ENCODE measurements at places on chromosomes 16 and 17.

DNA sequence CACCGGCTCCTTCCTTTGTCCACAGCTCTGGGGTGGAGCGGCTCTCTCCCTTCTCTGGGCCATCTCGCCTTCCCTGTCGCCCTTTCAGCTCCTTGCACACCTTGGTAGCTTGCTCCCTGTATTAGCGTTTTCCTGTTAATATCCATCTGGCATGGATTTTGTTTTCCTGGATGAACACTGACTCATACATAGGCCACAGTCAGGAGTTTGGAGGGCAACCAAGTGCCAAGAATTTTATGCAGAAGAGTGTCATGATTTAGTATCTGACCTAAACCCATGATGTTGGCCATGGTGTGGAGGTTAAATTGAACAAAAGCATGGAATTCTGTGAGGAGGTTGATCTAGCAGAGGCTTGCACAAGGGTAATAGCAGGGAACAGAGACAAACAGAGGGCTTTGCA is 180.9 kb downstream of the AIPL1 start:
- DNase-seq, result no peak

- DNase-seq, result no peak
Observed at GRCh38 chr17:26731005-26731921, 562.7 kb upstream of the WSB1 start.

DNA sequence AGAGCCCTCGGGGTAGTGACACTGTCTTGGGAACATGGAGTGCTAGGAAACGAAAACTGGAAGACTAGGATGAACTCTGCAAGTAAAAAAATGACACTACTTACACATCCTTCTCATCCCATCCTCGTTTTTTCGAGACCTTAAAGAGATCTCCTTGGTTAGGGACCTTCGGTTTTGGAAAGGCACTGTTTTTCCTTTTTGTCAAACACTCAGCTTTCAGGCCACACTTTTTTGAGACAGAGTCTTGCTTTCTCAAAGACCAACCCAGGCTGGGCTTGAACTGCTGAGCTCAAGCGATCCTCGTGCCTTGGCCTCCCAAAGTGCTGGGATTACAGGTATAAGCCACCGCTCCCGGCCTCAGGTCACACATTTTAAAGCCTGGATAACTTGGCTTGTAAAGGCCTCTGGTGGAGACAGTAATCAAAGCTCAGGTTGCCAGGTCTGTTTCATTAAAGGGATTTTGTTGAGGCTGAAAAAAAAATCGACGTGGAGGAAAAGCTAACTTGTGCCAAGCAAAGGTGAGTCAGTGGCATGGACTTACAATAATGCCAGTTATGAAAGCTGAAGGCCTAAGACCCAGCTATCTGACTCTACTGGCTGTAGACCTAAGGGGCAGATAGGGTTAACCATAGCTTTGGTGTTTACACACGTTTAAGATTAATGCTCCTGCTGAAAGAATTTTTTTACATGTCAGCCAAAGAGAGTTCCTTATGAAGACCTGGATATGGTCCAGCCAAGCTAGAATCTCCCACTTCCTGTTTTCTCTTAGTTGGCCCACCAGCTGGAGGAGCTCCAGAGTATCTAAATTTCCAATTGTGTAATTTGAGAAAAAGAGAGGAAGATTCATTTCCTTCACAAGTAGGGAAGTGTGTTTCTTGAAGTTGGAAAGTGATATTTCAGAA is 823 bp downstream of the NBR1 start:
- peak; percentile 5 for DNase-seq

DNA sequence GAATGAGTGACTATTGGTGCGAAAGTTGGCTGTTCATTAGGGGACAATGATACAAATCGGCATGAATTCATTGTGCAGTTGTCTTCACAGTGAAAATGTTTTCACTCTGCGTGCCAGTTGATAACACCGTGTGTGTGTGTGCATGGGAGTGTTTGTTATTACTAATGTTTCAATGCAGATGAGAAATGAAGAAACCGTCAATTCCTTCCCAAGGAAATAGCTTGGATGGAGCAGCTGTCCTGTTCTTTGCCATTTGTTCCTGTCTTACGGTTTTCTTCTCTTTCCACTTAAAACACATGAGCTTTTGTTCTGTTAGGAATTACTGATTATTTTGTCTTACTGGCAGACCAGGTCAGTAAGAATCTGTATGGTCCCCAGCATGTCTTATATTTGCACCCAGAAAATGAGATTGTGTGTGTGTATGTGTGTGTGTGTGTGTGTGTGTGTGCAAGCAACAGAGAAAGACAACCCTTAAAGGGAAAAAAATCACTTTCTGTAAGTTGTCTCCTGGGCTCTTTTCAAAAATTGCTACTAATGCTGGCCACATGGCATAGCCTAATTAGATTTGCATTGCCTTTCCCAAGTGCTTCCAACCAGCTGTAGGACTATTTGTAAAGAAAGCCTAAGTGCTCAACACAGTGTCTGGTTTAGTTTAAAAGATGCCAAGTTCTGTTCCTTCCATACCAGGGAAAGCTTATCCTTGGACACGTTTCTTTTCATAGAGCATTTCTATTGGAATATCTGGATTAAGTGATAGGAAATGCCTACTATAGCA is 23.8 kb downstream of the SHISA9 start:
- no peak for DNase-seq

DNA sequence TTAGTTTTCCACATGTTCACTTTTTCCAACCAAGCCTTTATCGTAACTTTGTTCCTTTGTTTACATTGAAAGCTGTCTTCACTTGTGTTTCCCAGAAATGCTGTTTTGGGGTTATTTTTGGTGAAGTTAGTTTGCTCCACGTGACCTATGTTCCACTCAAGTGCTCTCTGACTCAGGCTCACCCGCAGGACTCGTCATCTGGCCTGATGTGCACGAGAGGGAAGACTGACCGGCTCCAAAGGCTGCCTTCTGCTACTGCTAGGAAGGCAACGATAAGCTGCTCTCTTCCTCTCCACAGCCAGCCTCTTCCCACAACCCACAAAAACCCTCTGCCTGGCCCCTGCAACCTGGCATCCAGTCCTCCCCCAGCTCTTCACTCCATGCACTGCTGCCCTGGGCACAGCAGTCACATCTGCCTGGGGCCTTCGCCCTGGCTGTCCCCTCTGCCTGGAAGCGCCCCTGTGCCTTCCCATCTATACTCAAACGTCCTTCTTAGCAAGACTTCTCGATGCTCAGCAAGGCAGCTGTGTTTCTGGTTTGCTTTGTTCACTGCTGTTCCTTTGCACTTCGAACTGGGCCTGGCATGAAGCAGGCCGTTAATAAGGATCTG is 28.0 kb downstream of the ZCCHC14 start:
- no peak for DNase-seq

GRCh38 chr16:86205521-86206245 is 304.6 kb upstream of the FOXF1 start:
- no peak for DNase-seq

DNA sequence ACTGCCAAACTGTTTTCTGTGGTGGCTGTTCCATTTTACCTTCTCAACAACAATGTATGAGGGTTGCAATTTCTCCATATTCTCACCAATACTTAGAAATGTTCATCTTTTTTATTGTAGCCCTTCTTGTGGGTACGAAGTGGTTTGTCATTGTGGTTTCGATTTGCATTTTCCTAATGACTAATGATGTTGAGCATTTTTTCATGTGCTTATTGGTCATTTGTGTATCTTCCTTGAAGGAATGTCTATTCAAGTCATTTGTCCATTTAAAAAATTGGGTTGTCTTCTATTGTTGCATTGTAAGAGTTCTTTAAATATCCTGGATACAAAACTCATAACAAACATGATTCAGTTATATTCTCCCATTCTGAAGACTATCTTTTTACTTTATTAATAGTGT is 47.5 kb upstream of the CCL2 start:
- DNase-seq, result no peak

DNA sequence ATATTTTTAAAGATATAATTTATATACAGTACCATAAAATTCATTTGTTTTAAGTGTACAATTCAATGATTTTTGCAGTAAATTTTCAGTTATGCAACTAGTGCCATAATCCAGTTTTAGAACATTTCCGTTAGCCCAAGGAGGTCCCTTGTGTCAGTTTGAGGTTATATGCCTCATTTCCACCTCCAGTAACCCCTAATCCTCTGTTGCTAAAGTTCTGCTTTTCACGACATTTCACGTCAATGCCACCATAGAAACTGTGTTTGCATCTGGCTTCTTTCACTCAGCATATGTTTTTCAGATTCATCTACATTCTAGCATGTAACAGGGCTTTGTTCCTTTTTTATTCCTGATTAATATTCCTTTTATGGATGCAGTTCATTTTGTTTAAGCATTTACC is 42.4 kb upstream of the NUDT7 start:
- no peak for DNase-seq

- DNase-seq, result no peak
Observed at GRCh38 chr17:37359682-37360188, 16.1 kb upstream of the C17orf78 start.

- no peak for DNase-seq
Observed at GRCh38 chr16:84526794-84527531, 22.5 kb upstream of the MEAK7 start.

DNA sequence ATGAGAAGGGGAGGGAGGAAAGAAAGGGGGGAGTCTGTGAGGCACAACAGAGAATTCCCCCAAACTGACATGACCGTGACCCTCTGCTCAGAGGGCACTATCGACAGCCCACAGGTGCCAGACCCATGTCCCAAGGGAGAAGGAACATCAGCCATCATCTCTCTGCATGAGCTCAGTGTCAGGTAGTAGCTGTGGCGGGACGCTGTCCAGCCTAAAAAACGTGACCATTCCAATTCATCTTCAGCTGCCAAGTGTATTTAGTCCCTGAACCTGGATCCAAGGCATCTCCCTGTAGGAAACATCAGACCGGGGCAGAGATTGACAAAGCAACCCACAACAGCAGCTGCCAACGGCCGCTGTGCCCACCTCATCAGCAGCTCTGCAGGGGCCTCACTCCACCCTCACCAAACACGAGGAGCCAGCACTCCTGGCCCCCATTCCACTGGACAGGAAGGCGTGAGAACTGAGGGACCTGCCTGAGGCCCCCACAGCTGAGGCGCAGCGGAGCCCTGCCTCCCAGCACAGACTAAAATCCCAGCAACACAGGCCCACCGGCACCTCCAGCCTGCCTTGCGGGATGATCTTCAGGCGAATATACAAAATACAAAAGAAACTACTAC is 8.6 kb downstream of the TAF1C start:
- no peak for DNase-seq

DNA sequence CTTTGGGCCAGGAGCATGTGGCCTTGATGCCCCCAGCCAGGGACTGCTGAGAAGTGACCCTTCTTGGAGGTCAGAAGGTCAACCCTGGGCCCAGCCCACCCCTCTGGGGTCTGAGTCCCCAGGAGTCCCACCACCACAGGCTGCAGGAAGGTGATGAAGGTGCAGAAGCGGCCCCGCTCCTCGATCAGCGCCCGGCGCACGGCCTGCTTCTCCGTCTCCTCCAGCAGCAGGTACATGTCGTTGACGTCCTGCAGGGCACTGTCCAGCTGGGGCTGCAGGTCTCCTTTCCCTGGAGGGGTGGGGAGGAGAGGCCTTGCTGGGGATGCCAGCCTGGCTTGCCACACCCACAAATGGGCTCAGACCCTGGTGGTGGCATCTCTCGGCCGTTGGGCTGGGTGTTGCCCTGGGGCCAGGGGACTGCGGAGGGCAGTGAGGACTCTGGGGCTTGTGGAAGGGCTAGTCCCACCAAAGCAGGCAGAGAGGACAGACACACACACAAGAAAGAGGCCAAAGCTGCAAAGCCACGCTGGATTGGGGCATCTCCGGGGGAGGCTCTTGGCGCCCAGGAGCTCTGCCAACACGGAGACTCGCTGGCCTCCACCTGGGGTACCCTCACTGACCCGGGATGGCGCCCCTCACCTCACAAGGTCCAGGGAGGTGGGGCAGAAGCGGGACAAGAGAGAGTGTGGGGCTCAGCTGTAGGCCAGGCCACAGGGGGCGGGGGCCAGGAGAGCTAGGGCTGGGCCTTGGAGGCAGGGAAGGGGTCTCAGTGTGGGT is 7.5 kb downstream of the MTSS2 start:
- no peak for DNase-seq

- DNase-seq, result no peak
Observed at GRCh38 chr17:18267366-18267765, 6.9 kb downstream of the MIEF2 start.

GRCh38 chr16:9661336-9662017 is 520.8 kb downstream of the GRIN2A start:
- no peak for DNase-seq

DNA sequence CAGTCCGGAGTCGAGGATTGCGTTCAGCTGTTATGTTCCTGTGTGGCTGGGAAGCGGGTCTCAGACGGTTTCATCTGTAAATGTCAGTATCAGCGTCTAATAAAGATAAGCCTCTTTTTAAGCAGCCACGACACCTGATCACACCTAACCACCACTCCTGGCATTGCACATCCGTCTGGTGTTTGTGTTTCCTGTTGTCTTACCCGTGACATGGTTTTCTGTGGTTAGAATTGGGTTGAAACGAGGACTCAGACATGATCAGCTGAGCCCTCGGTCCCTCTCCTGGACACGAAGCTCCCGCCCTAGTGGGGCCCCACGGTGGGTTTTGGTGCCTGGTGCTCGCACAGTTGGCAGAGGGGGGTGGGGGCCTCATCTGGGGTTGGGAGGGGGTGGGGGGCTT is 18.3 kb downstream of the CPNE7 start:
- no peak for DNase-seq

DNA sequence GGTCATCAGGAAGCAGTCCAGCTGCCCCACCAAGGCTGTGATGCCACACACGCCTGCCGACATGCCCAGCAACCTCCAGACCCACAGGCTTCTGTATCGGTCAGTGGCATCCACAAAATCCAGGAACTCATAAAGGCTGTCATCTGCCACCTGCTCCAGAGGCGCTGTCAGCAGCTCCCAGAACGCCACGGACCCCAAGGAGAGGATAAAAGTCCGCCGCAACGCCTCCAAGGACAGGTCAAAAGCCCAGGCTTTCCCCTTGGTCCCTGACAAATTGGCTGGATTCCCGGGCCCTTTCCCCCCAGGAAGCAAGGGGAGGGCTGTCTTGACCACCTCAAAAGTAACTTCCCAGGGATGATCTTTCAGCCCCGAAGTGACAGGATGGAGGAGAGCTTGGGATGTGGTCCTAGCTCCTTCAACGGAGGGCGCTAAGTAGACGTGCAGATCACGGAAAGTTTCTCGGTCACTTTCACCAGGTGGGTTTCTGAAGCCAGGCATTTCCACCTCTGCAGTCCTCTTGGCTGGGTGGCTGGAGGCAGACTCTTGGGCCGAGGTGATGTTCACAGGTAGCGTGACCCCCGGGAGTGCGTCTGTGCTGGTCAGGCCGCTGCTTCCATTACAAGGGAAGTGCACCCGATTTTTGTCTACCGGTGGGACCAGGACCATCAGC is 854 bp downstream of the MFSD6L start:
- no peak for DNase-seq

DNA sequence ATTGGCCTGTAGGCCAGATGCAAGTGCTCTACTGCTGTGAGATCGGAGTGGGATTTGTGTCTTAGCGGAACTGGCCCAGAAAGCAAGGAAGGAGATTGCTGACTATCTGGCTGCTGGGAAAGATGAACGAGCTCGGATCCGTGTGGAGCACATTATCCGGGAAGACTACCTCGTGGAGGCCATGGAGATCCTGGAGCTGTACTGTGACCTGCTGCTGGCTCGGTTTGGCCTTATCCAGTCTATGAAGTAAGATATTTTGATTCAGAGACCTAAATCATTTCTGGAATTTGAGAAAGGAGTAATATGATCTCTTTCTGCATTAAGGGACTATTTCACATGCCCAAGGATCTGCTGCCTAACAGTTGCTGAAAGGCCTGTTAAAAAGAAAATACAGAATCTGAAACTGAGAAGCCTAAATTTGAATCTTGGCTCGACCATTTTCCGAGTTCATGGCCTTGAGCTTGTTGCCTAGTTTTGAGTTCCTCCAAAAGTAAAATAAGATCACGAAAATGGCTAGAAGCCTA is 21.1 kb downstream of the IST1 start:
- DNase-seq, result no peak

Measured in NCI-H1930 (cell line).